ENCODE measurements at places on chromosomes 12 and 14.

DNA sequence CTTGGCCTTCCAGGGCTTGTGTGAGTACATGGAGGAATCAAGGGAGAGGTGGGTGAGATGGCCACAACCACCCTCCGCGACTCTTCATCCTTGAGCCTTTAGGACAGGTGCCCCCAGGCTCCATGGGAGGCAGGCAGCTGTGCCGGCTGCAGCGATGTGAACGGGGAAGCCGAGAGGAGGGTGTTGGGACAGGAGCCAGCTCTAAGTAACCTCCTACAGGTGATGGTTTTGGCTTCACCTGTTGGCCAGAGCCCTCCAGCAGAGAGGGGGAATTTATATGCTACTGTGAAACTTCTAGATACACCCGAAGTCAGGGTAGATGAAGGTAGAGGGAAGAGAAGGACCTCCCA, 132.2 kb upstream of the HIF1A start:
- no peak for DNase-seq

DNA sequence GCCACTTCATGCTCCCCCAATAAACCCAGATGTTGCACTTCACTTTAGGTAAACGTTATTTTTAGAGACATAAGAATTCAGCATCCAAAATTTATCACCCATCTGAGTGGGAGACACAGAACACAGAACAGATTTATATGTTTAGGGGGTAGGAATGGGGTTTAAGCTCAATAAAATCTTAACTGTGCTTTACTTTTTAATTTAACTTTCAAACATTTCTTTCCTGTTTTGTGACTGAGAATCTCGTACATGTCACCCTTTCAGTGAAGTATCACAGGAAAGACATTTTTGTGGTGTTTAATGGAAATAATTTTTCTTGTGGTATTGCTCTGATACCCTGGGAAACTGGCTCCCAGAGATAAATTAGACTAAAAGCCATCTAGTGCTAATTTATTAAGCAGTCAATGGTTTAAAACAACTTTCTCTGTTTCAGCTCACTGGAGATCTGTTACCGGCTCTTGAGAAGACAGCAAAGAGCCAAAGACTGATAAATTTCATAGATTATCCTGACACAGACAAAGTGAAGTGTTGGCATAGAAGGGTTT, 148.0 kb upstream of the BMP4 start:
- DNase-seq = no peak

DNA sequence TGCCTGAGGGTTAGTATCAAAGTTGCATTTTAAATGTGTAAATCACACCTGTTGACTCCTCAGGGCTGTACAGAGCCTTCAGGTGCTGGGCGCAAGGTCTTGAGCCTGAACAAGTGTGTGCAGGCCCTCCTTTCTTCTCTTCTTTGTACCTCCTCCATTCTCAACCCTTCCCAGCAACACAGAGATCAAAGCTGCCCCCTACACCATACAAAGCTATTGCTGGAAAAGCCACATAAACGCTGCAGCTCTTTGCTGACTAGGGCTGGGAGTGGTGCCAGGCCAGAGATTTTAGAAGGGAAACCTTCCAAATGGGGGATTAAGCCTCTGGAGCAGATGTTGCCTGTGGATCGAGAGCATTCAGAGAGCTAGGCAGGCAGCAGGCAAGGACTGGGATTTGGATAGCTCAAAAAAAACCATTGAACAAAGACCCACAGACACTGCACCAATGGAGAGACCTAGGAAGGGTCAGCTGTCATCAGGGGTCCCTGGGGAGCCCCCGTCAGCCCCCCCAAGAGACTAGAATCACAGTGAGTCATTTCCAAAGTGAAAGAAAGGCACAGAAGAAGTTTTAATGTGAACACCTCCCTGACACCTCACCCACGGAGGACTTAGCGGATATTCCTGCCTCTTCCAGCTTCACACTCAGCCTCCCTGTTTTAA, 18.2 kb upstream of the SUSD6 start:
- no peak for DNase-seq

DNA sequence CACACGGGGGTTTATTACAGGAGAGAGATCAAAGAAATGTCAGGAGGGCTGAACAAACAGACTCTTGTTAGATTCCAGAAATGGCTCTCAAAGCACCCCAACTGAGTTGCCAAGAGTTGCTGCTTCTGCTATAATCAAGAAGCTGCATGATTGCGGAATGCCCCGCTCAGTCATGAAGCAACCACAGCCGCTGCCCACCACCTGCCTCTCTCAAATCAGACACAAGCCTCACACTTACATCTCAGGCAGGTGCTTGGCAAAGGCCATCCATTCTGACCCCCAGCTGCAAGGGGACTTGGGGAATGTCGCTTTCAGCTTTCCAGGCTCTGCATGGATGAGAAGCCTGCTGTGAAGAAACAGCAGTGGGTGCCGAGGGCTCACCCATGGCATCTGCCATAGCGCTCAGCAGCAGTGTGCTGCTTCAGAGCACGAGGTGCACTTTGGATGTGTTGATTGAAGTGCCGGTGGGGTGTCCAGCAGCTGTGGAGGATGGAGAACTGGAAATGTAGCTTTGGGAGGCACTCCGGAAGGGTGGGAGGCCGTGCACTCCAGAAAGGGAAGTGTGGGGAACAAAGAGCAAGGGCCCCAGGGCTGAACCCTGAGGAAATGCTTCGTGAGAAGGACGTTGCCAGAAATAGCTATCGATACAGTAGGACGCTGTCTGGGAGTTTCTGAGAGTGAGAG, 37.7 kb downstream of the LRRC74A start:
- no peak for DNase-seq

GRCh38 chr12:110508071-110508586, 6.0 kb downstream of the RAD9B start:
- DNase-seq = no peak

- no peak for DNase-seq
Observed at GRCh38 chr12:61758661-61759060, 501.5 kb upstream of the USP15 start.

DNA sequence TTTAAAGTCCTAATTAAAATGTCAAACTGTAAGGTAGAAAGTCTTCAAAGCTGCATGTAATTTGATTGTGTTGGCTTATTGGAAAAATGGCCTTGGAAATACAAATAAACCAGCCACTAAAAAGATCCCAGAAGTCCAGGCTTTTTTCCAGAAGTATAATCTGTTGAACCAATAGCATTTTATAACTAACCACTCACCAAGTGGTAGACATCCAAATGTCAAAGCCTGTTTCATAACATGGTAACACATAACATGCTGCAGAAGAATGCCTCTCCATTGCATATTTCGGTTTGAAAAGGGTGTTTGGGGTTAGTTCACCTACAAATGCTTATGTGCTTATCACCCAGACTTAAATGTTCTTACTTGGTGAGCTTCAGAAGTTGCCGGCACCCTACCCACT, 183.7 kb upstream of the DIO2 start:
- no peak for DNase-seq

GRCh38 chr12:58665375-58665774, 254.9 kb downstream of the LRIG3 start:
- DNase-seq = no peak

DNA sequence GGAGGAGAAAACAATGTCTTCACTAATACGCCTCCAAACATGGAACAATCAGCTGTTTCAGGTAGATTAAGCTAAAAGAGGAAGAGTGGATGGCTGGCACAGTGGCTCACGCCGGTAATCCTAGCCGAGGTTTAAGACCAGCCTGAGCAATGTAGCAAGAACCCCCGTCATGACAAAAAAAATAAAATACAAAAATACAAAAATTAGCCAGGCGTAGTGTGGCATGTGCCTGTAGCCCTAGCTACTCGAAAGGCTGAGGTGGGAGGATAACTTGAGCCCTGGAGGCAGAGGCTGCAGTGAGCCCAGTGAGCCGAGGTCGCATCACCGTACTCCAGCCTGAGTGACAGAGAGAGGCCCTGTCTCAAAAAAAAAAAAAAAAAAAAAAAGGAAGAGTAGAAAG, 1.2 kb upstream of the MED13L start:
- no peak for DNase-seq

GRCh38 chr12:116958402-116959197, 47.9 kb downstream of the FBXW8 start:
- no peak for DNase-seq

DNA sequence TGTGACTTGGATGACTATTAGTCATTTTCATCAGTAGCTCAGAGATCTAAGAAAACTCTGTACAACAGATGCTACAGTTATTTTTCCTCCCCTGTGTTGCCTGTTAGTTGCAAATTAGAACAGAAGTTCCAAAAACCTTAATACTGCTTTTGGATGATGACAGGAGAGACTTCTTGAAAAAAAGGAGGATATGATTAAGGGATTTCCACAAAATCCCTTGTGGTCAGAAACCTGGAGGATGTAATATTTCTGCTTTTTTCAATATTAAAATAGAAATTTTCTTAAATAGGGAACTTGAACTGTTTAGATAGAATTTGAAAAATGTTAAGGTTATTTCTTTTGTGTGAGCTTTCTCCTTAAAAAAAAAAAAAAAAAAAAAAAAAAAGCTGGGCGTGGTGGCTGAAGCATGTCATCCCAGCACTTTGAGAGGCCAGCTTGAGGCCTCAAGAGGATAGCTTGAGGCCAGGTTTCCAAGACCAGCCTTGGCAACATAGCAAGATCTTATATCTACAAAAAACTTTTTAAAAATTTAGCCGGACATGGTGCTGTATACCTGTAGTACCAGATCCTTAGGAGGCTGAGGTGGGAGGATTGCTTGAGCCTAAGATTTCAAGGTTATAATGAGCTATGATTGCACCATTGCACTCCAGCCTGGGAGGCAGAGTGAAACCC, 14.1 kb downstream of the CMAS start:
- DNase-seq = no peak

DNA sequence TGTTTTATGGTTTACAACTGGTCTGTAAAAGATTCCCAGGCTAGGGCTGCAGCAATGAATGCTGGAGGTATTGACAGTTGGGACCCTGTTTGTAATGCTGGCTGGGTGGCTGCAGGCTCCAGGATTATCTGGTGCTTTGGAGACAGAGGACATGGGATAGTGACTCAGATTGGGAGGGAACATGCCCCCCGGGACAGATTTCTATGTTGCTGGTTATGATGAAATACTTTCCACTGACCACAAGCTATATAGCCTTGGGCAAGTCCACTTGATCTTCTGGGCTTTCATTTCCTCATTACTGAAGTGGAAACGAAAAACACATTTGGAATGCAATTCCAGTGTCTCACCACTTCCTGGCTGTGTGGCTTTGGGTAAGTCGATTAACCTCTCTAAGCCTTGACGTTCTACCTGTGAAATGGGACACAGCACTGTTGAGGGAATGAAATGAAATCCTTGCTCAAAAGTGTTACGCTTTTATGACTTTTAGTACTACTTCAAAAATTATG, 6.3 kb upstream of the TPCN1 start:
- no peak for DNase-seq

GRCh38 chr12:46387670-46388069, 15.1 kb upstream of the SLC38A2 start:
- DNase-seq = no peak

DNA sequence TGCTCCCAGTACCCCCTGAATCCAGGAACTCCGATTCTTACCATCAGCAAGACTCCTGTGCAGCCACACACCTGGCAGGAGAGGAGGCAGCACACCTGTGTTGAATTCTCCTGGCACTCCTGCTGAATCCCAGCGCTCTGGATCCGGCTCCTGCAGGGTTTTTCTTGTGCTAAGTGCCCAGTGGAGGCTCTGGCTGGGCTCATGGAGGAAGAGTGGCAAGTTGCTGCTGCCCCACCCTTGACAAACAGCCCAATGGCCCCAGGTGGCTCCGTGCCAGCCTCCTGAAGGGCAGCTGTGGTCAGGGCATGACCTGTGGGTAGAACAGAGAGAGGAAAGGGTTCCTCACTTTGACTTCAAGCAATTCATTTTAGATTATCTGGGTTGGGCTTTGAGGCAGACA, 20.0 kb downstream of the CRACR2A start:
- no peak for DNase-seq

DNA sequence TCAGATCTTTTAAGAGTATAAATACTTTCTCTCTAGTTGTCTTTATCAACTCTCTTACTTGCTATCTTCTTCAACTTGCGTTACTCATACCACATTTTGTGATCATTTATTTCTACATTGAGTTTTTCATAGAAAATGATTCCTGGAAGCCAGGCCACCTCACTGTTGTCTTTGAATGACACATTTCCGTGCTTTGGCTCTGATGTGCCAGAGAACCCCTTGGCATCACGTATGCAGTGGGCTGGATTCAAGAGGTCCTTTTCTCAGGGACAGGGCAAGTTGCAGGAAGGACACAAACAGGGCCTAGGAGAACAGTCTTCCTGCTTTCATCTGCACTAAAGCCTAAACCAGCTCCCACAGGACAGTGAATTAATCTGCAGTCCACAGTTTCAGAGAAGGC, 70.3 kb upstream of the PYGL start:
- no peak for DNase-seq

Data from activated naive CD4-positive, alpha-beta T cell treated with anti-CD3 and anti-CD28 coated beads, Interleukin-2, amount 50 U/mL, for 16 hours (primary cell).